ENCODE measurements at places on chromosomes 1 and 21.
A peak's percentile ranks its signal among the peaks of the same experiment; 100 is the strongest.

- no peak for DNase-seq
Measured at GRCh38 chr1:235821361-235821981, 45.2 kb downstream of the LYST start.

GRCh38 chr1:13682444-13682843 is 17.5 kb upstream of the PRDM2 start:
- no peak for DNase-seq

DNA sequence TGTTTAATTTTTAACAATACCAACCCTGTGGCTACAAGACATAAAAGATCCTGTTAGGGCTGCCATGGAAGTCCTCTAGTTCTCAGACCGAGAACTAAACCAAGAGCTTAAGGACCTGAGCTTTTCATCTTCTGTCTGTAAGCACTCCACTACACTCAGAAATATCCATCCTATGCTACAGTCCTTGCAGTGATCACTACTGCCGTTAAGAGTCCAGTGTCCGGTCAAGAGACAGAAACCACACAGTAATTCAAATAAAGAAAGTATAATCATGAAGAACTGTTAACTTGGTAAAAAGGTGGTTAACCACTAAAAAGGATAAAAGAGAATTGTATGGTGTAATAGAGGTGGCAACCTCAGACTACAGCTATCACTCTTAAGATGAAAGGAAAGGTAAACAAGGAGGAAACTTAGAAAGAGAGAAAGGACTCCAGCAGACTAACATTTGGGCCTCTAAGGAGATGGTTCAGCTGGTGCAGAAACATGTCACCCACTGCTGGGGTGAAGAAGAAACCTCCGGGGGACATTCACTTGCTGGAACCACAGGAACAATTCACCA is 22.1 kb upstream of the PRDX6 start:
- no peak for DNase-seq

- DNase-seq = no peak
Measured at GRCh38 chr1:242890192-242890741, 364.8 kb downstream of the CEP170 start.

GRCh38 chr1:61687901-61688300 is 37.0 kb downstream of the TM2D1 start:
- DNase-seq = no peak

GRCh38 chr1:7493711-7494454 is 277.2 kb upstream of the VAMP3 start:
- peak; percentile 41 for DNase-seq

DNA sequence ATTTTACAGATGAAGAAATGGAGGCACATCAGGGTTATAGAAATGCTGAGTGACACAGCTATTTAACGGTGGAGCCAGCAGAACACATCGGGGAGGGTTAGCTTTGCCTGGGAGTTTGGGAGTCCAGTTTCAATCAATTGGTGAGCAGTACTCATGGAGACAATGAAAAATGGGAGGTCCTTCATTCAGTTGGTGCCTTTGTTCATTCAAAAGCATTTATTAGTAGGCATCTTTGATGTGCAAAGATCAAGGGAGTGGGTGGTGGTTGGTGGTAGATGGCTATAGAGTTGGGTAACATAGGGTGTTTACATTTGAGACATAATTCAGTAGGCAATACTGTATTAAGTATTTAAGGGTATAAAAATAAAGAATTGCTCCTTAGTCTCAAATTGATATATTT is 183.7 kb upstream of the LMO4 start:
- DNase-seq = no peak

GRCh38 chr1:234963904-234964702 is 164.5 kb downstream of the TOMM20 start:
- no peak for DNase-seq

- DNase-seq = no peak
Measured at GRCh38 chr1:234498448-234499118, 19.6 kb upstream of the TARBP1 start.

DNA sequence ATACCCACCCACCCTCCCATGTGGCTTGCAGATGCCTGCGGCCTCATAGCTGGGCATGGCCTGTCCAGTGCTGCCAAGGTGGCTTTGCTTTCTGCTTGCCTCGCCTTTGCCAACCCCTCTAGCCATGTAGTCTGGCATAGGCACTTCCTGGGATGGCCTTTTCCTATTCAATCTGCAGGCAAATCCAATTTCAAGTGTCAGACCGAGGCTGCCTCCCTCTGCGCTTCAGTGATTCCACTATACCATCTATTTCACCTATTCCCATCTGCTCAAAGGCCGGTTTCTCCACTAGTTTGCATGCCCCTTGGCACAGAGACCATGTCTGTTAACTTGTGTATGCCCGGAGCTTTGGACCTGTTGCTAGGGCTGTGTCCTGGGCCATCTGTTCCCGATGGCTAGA is 3.8 kb upstream of the ZBTB21 start:
- no peak for DNase-seq

- no peak for DNase-seq
Measured at GRCh38 chr1:17056551-17056950, 2.7 kb upstream of the SDHB start.

- no peak for DNase-seq
Measured at GRCh38 chr1:63612564-63612963, 19.4 kb downstream of the PGM1 start.
